SHP77 treated with DMSO at 0.1 percent for 48 hours (cell line): ENCODE measurements at places on chromosomes 1 and 21.

GRCh38 chr21:45236481-45236880 is 51.2 kb downstream of the POFUT2 start:
- DNase-seq: no peak

GRCh38 chr1:14015917-14016316 is 315.9 kb downstream of the PRDM2 start:
- DNase-seq: no peak

GRCh38 chr1:155007251-155007828 is 4.7 kb downstream of the ZBTB7B start:
- DNase-seq: no peak

- DNase-seq: no peak
These were observed 47.6 kb downstream of the KDM5B start for GRCh38 chr1:202760589-202760988.

- DNase-seq: no peak
These were observed 335.0 kb upstream of the GREM2 start for GRCh38 chr1:240946926-240947325.

- no peak for DNase-seq
These were observed 40.6 kb downstream of the MAPKAPK2 start for GRCh38 chr1:206725109-206725963.

DNA sequence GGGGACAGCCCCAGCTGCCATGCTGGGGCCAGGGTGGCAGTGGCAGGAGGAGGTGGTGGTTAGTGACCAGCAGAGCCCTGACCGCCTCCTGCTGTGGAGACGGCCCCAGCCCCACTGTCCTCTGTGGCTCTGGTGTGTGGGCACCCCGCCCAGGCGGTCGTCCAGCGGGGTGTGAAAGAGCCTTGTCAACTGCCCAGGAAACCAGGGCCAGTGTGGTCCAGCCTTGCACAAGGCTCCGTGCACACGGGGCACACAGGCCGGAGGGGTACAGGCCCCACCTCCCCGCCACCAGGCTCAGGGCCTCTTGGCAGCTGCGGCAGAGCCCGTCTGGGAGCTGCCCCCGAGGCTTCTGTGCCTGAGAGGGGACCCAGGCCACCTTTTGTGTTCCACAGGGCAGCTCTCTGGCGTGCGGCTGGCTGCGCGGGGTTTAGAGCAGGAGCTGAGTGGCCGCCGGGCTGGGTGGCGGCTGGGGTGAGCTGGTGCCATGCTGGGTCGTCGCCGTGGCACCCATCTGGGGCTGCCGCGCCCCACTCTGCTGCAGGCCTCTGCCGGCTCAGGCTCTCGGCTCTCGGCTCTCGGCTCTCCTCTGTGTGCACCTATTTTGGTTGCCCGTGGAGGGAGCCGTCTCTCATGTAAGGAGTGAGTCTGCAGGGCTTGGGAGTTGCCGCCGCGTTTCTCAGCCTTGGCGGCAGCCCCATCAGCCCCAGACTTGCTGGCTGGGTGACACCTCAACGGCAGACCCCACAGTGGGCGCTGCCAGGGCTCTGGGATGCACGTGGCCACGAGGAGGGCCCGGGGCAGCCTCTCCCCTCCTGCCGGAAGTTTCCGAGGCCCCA is 36.1 kb downstream of the SLX9 start:
- no peak for DNase-seq

- no peak for DNase-seq
These were observed 76.2 kb downstream of the CD46 start for GRCh38 chr1:207828046-207828445.

GRCh38 chr21:42546433-42546832 is 32.8 kb downstream of the SLC37A1 start:
- no peak for DNase-seq

DNA sequence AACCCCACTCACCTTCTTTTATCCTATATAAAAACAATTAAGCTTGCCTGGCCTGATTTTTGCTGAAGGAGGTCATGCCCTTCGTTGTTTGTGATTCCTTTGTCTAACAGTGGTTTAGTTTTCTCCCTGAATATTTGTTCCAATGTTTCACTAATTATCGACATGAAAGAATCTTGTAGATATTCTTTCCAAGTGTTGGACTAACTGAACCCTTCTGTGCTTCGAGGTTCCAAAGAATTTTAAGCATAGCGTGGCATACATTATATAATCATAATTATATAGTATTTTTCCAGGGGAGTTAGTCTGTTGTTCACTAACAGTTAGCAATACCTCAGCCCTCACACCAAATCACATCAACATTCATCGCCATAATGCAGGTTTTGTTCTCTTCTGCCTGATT is 418.9 kb upstream of the ADGRL2 start:
- no peak for DNase-seq

GRCh38 chr1:15663925-15664324 is 20.2 kb upstream of the PLEKHM2 start:
- DNase-seq: no peak

GRCh38 chr1:178614286-178614685 is 101.4 kb downstream of the TEX35 start:
- no peak for DNase-seq

GRCh38 chr1:78250201-78250600 is 204.4 kb downstream of the GIPC2 start:
- no peak for DNase-seq

GRCh38 chr21:20207335-20207734 is 790.9 kb upstream of the NCAM2 start:
- DNase-seq: no peak

GRCh38 chr1:211775170-211775569 is 55.4 kb downstream of the LPGAT1 start:
- no peak for DNase-seq

GRCh38 chr1:207459008-207459407 is 4.9 kb downstream of the CR2 start:
- no peak for DNase-seq

DNA sequence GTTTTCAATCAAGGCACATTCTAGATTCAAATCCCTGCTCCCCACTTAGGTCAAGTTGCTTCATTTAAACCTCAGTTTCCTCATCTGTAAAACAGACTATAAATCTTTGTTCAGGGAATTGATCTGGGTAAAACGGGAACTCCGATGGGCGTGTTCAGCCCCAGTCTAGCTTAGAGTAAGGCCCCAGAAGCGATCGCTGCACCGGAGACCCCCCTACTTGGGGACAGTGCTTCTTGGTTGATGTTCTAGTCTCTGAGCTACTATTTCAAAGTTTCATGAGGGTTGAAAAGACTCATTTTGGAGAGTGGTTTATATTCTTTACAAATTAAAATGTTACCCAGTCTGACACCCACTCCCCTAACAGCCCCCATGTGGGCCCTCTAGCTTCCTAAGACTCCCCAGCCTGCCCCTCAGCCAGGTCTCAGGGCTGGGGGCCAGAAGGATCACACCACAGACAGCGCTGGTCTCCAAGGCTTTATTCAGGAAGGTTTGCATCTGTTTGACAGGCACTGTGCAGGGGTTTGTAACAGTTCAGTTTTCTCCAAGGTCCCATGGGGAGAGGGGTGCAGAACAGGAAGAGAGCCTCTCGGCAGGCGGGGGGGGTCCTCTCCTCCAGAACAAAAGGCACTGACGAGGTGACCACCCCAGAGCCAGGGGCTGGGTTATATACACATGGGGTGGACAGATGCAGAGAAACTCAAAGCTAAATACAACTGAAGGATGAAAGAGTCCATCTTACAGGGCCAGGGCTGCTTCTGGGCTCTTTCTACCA is 82.9 kb downstream of the STUM start:
- DNase-seq: no peak

- DNase-seq: peak; percentile 37
These were observed 2.4 kb upstream of the PIK3R3 start for GRCh38 chr1:46134660-46135331.

- no peak for DNase-seq
These were observed 90.9 kb downstream of the PIK3R3 start for GRCh38 chr1:46041551-46041950.

GRCh38 chr1:238811211-238811879 is 575.0 kb upstream of the CHRM3 start:
- DNase-seq: no peak

GRCh38 chr1:52856026-52856425 is 13.5 kb downstream of the ZYG11A start:
- no peak for DNase-seq

GRCh38 chr1:210938416-210938925 is 195.5 kb downstream of the KCNH1 start:
- DNase-seq: no peak

- DNase-seq: no peak
These were observed 59.7 kb downstream of the INKA2 start for GRCh38 chr1:111679541-111679940.

- DNase-seq: peak; percentile 39
These were observed 38.2 kb upstream of the H6PD start for GRCh38 chr1:9196129-9197040.

GRCh38 chr1:66182551-66183178 is 351.3 kb upstream of the SGIP1 start:
- DNase-seq: peak; percentile 99

DNA sequence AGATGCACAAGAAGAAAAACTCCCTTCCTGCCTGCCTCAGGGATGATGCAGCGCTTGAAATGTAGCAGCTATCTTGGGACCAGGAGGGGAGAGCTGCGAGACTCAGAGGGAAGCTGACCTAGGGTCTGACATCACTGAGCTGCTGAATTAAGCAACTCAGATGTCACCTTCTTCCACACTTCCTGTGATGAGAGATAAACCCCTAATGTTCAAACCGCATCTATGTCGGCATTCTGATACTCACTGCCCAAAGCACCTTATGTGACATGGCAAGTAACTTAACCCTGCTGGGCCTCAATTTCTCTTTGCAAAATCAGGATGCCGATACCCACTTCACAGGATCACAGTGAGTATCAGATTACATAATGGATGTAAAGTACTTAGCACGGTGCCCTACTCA is 9.1 kb upstream of the AK2 start:
- DNase-seq: no peak

GRCh38 chr21:36825658-36826057 is 126.7 kb downstream of the SIM2 start:
- DNase-seq: peak; percentile 25

DNA sequence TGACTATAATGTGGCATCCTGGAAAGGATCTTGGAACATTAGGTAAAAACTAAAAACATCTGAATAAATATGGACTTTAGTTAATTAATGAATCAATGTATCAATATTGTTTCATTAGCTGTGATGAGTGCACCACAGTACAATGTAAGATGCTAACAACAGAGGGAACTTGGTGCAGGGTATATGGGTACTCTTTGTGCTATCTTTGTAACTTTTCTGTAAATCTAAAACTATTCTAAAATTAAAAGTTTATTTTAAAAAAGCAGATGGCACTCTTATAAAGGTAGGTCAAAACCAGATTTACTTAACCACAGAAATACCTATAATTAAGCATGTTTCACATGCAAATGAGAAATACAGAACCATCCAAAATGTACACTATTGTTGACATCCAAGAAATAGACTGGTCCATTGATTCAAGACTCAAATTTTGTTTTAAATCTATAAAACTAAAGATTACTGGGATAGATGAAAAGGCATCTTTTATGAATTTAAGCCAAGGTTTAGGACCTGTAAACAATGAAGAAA is 38.4 kb downstream of the ACBD3 start:
- DNase-seq: no peak

GRCh38 chr1:185861630-185862029 is 127.4 kb downstream of the HMCN1 start:
- DNase-seq: no peak

- no peak for DNase-seq
These were observed 107.9 kb upstream of the GNG12 start for GRCh38 chr1:67941155-67941554.

DNA sequence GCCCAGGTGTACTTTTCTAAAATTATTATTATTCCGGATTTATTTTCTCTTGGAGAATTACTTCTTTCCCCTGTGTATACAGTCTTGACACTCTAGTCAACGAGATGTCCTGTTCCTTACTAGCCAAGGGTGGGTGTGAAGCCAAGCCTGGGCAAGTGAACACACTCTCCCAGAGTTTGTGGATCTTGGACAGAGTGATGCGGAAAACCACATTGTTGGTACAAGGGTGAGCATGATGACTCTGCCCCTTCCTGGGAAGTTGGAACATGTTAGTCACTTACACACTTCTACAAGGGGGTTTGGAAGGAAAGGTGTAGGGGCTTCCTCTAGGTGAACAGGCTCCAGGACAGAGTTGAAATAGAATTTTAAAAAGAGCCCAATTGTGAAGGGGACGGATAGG is 20.0 kb upstream of the RD3 start:
- DNase-seq: no peak

GRCh38 chr1:224739303-224739996 is 123.3 kb downstream of the CNIH3 start:
- DNase-seq: no peak

DNA sequence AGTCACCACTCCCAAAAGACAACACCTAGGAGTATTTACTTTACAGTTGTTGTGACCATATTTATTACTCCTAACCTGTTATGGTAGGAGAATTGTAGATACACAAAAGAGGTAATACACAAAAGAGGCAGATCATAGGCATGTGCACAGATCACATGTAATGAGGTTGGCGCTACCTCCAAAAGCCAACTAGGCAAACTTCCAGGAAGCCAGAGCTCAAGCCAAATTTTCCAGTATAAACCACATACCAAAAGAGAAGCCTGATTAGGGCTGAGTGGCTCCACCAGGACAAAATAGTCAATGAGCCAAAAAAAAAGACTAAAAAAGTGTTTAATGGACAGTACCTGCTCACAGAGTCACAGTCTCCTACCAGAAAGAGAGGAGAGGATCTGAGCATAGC is 195.0 kb upstream of the PBX1 start:
- DNase-seq: no peak

DNA sequence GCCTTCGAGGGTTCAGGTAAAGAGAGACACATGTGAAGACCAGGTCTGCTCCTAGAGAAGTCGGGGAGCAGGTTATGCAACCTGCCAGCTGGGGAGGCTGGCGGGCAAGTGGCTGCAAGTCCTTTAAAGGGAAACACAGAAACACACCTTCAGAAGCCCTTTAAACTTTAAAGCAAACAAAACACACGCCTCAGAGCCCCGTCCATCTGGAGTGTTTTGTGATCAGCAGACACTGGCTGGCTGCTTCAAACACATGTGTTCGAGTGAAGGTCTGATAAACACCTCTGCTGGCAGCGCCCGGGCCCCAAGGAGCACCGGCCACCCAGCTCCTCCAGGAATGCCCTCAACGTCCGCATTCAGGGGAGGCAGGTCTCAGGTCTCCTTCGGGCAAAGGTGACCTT is 15.2 kb downstream of the RIPK4 start:
- DNase-seq: no peak

DNA sequence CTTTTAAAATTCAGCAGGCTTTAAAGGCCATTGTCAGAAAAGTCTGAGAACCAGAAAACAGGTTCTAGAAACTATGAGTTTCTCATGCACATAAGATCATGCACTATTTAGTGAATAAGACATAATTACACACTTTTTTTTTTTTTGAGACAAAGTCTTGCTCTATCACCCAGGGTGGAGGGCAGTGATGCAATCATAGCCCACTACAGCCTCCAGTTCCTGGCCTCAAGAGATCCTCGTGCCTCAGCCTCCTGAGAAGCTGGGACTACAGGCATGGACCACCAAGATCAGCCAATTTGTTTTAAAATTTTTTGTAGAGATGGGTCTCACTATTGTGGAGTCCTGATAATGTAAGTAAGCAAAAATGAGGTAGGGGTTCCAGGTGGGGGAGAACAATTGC is 134.9 kb downstream of the VAV3 start:
- no peak for DNase-seq

GRCh38 chr1:163171826-163172225 is 30.9 kb downstream of the RGS5 start:
- no peak for DNase-seq

GRCh38 chr1:169109561-169110134 is 3.2 kb downstream of the ATP1B1 start:
- DNase-seq: peak; percentile 74
